ENCODE measurements at places on chromosomes 12 and 14.
A peak's percentile ranks its signal among the peaks of the same experiment; 100 is the strongest.

GRCh38 chr12:108845696-108846095, 11.7 kb downstream of the SSH1 start:
- no peak for DNase-seq

DNA sequence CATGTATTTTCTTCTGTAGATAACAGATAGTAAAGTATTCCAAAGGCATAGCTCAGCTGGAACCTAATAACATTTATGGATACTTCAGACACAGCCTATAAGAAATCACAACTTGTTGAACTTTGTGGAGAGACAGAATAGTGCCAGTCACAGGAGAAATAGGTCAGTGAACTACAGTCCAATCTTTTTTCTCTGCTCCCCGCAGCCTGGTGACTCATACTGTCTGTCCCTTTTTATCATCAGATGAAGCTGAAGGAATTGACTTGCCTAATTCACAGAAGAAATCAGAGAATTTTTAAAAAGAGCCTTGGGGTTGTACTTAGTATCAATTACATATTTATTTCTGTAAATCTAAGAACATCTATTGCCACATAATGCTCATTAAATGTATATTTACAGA, 222.3 kb downstream of the ALG10 start:
- DNase-seq: no peak

DNA sequence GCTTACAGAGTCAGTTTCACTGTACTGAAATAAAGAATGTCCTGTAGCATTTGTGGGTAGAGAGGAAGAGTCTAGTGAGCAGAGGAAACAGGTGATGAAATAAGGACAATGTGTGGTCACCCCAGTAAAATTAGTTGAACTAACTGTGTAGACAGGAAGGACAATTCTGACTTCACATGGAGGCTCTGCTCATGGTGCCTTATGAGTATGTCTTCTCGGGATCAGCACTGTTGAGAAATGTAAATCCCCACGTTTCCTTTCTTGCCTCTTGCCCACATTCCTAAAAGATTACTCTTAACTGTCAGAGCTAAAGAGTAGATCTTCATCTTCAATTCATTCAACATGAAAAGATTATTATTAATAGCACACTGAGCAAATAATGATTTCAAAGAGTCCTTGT, 113.2 kb upstream of the FLRT2 start:
- no peak for DNase-seq

DNA sequence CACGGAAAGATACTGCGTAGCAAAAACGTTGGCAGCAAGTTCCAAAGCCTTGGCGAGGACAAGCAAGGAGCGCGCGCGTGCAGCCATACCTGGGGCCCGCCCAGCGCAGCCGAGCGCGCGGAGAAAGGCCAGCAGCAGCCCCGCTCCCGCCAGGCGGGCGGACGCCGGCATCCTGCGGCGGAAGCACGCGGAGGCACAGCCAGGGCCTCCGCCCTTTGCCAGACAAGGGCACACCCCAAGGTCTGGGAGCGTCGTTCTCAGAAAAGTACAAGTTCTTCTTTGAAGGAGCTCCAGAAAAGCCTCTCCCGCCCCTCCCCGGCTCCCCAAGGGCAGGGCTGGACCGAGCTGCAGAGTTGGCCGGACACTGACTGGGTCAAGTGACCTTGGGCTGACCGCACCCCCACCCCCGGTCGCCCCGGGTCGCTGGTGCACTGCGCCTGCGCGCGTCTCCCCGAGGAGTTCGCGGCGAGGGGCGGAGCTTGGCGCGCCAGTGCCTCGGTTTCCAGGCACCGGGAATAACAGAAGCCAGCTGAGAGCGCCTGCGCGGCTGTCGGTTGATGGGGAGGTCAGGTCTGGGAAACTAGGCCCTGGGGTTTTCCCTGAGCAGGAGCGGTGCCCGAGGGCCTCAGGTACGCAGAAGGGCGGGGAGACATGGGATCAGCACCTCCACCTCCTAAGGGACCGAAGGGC, at the start of gene ZC2HC1C:
ZC2HC1C (plus strand) TSS at position 521 of the 690 bp plus-strand sequence. CDS start 933 bp downstream, outside the sequence.
- peak; percentile 26 for DNase-seq

DNA sequence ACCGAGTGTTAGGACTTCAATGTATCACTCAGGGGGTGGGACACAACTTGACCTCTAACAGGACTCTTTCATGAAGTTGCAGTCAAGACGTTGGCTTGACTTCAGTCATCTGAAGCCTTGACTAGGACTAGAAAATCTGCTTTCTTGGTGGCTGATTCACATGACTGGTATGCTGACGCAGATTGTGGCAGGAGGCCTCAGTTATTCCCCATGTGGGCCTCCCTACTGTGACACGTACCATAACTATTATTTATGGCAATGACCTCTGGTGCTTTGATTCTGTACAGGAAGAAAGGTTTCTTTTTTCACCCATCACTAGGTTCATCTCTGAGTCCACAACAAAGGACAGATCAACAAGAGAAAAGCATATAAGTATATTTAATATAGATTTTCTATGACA, 270.4 kb downstream of the NEDD1 start:
- no peak for DNase-seq

DNA sequence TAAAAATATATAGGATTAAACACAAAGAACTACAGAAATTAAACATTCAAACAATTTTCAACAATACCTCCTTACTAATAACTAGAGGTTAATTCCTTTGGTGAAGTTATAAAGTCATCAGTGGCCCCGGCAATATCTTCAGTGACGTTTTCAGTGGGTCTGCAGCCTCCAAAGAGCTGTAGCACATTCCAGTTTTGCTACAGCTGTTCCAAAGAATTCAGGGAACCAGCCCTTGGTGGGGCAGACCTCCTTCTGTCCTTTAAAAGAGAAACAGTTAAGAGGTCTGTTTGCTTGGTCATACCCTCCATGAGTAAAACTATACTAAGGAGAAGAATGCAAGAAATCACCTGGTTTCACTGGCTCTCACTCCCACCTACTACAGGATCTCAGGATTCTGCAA, 99.2 kb upstream of the ZDHHC17 start:
- DNase-seq: no peak

DNA sequence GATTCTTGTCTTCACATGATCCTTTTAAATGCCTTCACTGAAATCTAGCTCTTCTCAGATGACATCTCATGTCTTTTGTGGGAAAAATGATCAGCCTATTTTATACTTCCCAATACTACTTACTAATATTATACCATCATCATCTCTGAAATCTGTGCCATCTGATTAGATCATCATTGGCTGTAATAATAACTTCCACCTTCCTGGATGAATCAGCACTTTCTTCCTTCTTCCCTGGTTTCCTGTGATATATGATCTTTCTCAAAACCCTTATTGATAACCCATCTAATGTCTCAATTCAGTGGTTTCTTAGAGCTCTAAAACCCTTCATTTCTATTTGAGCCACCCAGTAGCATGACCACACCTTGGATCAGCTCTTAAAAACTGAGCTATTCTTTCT, 30.9 kb downstream of the GPR137C start:
- DNase-seq: no peak

- DNase-seq: no peak
Measured at GRCh38 chr14:99749763-99750715, 43.2 kb upstream of the EML1 start.

GRCh38 chr12:67816269-67816668, 167.7 kb downstream of the DYRK2 start:
- DNase-seq: no peak

GRCh38 chr14:35229084-35229791, 62.9 kb upstream of the PSMA6 start:
- no peak for DNase-seq

GRCh38 chr12:103399986-103400385, 95.8 kb downstream of the C12orf42 start:
- DNase-seq: no peak

DNA sequence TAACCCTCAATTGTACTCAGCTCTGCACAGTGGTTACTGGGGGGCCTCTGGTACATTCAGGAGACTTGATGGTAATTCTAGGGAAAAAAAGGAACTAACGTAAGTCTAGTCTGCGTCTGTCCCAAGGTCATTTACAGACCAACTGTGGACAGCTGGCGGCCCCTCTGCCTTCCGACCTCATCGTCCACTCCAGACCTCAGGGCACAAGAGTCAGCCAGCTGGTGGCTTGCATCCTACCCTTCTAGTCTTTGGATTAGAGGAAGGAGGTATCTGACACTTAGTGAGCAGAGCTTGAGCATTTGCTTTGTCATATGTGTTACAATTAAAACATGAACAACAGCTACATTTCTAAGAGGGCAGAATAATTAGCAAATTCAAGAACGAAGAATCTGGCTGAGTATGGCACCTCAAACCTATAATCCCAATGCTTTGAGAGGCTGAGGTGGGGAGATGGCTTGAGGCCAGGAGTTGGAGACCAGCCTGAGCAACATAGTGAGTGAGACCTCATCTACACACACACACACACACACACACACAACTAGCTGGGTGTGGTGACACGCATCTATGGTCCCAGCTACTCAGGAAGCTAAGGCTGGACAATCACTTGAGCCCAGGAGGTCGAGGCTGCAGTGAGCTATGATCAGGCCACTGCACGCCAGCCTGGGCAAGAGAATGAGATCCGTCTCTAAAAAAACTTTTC, 36.5 kb downstream of the SSH1 start:
- no peak for DNase-seq

GRCh38 chr12:46264057-46264456, 4.8 kb downstream of the SLC38A1 start:
- DNase-seq: no peak

DNA sequence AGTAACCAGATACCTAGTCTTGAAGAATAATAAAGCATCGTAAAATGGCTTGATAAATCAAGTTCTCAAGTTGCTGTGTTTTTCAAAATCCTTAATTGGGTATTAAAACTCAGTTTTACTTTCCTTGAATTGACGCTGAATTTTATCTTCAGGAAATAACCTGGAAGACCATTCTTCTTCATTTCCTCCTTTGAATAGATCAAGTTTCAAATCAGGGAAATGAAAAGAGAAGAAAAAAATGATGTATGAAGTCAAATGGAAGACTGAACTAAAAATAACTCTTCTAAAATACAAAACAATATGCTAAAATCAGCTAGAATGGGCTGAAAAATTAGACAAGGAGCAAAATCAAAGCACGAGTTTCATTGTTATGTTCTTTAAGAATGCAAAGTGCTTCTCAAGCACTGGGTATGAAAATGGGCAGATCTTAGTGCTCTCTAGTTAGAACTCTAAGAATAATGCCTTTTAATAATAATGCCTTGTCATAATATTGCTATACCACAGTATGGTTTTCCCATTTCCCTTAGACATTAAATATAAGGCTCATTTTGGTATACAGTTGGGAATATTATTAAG, 54.6 kb upstream of the CLEC14A start:
- DNase-seq: no peak

DNA sequence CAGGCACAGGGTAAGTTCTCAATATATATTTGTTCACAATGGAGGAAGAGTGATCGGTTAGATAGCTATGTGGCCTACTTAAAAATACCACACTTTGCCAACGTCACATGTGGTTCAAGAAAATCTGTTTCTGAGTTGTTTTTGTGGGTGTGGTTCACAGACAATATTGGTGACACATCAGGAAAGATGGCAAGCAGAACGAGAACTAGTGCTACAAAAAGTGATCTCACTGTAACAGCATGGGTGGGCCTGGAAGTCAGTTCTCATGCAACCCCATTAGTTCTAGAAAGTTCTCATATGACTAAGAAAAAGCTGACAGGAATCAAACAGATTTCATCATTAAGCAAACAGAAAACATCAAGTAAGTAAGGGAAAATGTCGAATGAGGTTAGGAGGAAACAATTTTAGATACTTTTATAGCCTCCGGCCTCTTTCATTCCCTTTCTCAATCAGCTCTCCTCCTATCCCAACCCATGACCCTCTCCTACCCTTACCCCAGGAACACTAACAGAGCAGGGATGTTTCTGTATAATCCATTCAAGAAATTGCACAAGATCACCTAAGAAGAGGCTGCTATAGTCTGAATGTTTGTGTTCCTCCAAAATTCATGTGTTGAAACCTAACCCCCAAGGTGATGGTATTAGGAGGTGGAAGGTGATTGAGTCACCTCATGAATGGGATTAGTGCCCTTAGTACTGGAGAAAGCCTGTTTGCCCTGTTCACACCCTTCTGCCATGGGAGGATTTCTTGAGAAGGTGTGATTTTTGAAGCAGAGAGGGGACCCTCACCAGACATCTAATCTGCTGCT, 15.5 kb upstream of the NTN4 start:
- DNase-seq: no peak

- DNase-seq: no peak
Measured at GRCh38 chr12:11497995-11498394, 102.6 kb upstream of the PRB2 start.

DNA sequence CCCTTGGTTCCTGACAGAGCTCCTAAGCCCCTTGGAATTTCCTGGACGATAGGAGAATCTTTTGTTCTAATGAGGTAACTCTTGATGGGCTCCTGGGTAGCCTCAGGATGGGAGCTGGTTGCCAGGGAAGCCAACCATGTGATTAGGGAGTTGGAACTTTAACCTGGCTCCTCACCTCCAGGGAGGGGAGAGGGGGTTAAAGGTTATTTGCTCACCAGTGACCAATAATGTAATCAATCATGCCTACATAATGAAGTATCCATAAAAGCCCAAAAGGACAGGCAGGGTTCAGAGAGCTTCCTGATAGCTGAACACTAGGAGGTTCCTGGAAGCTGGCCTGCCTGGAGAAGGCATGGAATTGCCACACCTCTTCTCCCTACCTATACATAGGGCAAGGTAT, 6.2 kb upstream of the CNOT2 start:
- no peak for DNase-seq

- DNase-seq: no peak
Measured at GRCh38 chr12:98297538-98297937, 217.9 kb upstream of the TMPO start.

DNA sequence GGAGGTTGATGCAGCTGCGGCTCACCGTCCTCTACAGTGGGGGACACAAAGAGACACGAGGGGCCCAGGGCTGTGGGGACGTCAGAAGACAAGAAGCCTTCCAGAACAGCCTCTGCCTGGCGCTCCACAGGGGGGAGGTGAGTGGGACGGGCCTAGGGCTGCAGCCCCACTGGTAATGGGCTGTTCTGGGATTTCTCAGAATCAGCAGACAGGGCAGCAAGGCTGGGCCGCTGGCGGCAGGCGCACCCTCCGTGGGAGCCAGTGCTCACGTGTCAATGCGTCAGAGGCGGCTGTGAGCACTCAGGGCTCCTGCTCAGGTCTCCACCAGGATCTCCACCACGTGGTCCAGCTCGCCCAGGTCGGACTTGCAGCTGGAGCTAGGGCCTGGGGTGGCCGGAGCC, 10.0 kb downstream of the CDCA4 start:
- no peak for DNase-seq

GRCh38 chr14:69644814-69645213, 33.4 kb downstream of the SUSD6 start:
- DNase-seq: no peak

- no peak for DNase-seq
Measured at GRCh38 chr14:23183479-23183878, at the start of gene SLC7A8. Gene SLC7A8 (minus strand): TSS chr14:23183660. CDS start chr14:23182914, 746 bp downstream.

DNA sequence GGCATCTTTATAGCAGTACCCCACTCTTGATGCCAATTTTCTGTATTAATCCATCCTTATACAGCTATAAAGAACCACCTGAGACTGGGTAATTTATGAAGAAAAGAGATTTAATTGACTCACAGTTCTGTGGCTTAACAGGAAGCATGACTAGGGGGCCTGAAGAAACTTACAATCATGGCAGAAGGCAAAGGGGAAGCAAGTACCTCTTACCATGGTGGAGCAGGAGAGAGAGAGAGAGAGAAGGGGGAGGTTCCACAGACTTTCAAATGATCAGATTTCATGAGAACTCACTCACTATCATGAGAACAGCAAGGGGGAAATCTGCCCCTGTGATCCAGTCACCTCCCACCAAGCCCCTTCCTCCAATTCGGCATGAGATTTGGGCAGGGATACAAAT, 84.4 kb downstream of the SLC24A4 start:
- DNase-seq: no peak

- DNase-seq: no peak
Measured at GRCh38 chr12:62995097-62995496, 60.1 kb upstream of the PPM1H start.

- no peak for DNase-seq
Measured at GRCh38 chr12:45774508-45775162, 45.1 kb downstream of the ARID2 start.
